ENCODE measurements at places on chromosomes 1 and 21.

GRCh38 chr1:81489372-81489934 is 311.3 kb upstream of the ADGRL2 start:
- DNase-seq: no peak

DNA sequence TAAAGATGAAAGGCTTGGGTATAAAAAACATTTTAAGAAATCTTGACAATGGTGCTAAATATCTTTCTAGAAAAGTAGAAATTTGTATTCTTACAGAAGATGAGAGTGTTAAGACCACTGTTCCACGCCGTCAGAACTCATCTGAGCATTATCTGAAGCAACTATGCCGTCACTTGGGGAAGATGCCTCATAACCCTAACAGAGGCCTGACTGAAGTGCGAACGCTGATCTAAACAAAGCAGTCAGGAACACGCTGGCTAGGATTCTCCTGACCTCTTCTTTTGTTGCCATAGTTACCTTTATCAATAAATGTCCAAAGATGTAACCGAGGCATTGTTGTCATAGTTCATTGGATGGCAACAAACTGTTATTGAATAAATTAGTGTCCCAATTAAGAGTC is 612.4 kb downstream of the LTN1 start:
- DNase-seq: no peak

DNA sequence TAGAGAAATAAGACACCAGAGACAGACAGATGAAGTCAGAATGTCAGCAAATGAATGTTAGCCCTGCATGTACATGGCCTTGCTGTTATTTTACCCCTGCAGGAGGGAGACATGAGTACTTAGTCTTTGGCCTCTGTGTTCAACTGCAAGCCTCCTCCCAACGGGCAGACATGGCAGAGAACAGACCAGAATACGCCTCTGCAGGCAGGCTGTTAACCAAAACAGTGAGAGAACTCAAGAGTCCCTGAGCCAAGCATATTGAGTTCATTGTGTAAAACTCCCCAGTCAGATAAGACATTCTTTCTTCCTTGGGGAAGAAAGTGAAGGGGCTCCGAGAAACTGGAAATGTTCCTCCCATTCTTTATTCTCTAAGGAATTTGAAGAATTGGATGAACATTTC is 150.9 kb downstream of the PHTF1 start:
- no peak for DNase-seq

GRCh38 chr1:206472886-206473285 is 2.6 kb downstream of the IKBKE start:
- no peak for DNase-seq

- no peak for DNase-seq
These were observed 37.0 kb downstream of the ARHGEF10L start for GRCh38 chr1:17576519-17576853.

GRCh38 chr1:235714205-235714897 is 64.8 kb upstream of the GNG4 start:
- no peak for DNase-seq

DNA sequence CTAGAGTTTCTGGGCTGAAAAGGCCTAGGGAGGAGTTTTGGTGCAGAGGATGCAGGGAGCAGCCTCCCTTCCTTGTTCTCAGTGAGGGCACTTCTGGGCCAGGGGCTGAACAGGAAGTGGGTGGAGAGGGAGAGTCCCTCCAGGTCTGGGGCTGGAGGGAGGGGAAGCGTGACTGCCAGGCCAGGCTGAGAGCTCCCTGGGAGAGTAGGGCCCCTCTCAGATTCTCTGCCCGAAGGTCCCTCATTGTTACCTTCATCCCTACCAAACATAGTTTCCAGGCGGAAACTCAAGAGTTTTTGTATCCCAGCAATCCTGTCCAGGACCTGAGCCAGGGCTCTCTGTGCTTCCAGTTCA is 36.8 kb downstream of the CITED4 start:
- no peak for DNase-seq

DNA sequence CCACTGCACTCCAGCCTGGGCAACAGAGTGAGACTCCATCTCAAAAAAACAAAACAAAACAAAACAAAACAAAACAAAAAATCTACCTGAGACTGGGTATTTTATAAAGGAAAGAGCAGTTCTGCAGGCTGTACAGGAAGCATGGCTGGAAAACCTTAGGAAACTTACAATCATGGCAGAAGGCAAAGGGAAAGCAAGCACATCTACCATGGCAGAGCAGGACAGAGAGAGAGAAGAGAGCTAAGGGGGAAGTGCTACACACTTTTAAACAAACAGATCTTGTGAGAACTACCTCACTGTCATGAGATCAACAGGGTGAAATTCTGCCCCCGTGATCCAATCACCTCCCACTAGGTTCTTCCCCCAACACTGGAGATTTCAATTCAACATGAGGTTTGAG is 198.3 kb upstream of the SAMSN1 start:
- DNase-seq: no peak

DNA sequence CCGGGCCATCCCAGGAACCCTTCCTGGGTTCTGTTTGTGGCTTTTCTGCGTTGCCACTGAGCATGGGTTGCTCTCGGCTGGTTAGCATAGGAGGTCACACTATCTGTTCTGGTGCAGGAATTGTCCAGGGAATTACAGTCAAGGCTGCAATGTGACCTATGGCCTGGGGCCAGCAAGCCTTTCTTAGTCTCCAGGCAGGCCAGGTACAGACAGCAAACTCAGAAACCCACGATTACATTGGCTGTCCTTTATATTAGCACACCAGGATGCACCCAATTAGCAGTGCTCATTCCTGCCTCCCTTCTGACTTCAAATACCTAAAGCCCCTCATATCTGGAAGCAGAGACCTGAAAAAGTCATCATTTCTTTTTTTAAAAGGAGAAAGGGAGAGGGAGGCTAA is 55.2 kb downstream of the CD247 start:
- no peak for DNase-seq

DNA sequence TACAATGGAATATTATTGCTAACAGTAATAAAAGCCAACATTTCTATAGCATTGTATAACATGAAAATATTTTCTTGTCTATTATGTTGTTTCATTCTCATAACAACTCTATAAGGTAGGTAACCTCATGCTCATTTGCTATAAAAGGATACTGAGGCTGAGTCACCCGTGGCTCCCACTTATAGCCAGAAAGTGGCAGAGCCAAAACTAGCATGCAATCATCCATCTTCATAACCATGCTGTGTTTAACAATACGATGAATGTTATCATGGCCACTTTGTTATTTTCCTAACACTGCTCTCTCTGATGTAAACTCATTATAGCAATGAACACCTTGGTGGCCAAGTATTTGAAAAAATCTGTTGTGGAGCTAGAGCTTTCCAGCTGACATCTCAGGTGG is 80.8 kb upstream of the JUN start:
- no peak for DNase-seq

DNA sequence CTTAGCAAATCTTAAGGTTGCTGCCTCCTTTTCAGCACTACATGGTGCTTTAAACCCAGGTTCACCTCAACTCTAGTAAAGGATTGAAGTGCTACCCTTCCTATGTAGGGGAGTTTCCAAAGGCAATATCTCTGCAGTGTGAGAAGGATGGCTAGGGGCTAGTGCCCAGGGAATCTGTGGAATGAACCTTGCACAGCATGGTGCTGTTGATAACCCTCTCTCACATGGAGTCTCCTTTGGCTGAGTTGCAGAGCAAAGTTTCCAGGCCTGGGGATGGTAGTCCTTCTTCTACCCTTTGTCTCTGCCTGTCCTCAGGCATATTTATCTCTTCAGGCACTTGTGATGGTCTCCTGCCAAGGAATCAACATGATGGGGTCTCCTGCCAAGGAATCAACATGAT is 59.4 kb downstream of the AXDND1 start:
- no peak for DNase-seq

DNA sequence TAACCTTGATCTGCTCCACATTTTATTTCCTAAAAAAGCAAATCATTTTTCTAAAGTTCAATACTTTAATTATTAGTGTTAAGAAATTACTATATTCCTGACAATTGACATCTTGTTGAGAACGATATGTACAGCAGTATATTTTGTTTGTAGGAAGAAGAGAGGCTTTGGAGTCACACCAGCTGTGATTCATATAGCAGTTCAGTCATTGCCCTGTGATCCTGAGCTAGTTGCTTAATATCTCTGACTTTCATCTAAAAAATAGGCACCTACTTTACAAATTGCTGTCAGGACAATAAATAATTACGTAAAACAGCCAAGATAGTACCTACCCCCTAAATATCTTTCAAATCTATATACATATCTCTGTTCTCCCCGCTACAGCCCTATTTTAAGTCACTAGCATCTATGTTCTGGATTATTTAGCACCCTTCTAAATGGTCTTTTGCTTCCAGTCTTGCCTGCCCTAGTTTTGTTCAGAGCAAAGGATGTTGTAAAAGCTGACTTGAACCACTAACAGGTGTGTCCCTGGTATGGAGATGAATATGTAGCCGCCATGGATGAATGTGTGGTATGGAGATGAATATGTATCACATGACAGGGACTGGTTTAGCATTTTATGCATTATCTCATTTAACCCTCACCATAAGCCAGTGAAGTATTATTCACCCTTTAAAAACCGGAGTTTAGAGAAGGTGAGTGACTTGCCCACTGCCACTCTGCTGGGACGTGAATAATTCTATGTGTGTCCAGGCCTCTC is 42.2 kb downstream of the RNF220 start:
- no peak for DNase-seq

- peak; percentile 81 for DNase-seq
These were observed 10.1 kb downstream of the TMCC2 start for GRCh38 chr1:205237526-205238484.

DNA sequence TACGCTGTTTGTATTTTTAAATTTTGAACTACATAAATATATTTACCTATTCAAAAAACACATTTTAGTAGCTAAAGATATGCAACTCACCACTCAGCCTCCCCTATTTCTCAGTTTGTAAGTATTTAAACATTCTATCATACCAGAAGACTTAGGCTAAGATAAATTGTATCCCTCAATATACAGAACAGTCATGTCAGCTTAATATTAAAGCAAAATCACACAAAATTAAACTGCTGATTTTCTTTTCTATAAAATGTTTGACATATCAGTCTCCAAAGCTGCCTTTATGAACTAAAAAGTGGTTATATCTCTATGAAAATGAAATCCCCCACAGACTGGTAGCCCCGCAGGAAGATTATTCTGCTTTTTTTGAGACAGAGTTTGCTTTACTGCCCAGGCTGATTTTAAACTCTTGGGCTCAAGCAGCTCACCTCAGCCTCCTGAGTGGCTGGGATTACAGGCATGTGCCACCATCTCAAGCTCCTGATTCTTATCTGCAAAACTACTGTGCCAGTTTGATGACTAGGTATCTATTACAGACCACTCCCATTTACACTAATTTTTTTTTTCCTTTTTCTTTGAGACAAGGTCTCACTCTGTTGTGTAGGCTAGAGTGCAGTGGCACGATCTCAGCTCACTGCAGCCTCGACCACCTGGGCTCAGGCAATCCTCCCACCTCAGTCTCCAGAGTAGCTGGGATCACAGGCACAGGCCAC is 37.6 kb downstream of the NRDC start:
- DNase-seq: peak; percentile 49

DNA sequence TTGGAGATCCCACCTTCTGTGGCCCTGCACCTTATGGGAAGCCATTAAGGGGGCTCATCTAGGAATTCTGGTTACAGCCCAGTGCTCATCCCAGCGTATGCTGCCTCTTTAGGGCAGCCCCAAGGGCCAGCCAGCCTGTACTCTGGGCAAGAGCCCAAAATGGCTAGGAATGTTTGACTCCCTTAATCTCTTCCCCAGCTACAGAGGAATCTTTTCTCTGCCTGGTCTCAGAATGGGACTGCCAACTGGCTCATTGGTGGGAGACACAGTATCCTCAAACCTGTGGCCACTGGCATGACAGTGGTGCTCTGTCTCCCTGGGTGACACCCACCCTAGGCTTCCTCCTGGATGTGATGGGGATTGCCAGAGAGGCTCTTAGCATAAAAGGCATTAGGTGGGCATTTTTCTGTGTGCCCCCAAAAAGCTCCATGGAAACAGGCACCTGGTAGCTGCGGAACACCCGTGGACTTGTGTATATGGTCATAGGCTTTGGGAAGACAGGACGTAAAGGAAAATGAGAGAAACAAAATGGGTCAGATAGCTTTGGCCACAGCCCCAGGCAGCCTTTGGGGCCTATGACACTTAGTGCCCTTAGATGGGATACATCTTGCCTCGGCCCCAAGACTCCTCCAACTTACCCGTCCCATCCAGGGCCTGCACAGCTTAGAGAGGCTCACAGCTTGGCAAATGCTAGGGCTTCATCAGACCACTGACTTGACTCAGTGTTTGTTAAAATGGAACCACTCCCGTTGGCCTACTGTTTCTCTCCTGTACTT is 6.9 kb downstream of the TMEM81 start:
- no peak for DNase-seq

- peak; percentile 55 for DNase-seq
These were observed 36.7 kb downstream of the ERI3 start for GRCh38 chr1:44318097-44319088.

- peak; percentile 41 for DNase-seq
These were observed 118.9 kb downstream of the KCNJ6 start for GRCh38 chr21:37797403-37797802.

DNA sequence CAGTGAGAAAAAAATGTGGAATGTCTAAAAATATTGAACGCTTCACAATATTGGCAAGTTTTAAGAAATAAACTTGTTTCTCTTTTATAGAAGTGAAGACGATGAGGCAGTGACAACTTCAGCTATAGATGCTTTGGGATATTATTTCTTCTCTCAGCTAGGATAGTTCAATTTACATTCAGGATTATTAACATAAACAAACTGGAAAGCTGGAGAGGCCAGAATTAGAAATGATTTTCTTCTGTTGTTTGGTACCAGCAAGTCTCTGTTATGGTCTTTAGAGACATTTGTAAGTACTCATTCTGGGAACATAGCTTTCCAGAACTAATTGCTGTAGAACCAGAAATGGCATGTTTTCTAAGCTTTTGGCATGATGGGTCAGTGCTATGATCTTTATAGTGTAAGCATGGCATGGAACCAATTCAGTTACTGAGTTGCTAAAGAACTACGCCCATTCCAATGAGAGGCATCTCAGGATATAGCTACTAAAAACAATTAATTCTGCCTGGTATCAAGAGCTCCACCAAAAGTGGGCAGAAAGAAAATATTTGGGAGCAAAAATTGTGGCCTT is 599.5 kb upstream of the B3GALT2 start:
- no peak for DNase-seq

GRCh38 chr1:240107058-240107684 is 15.5 kb downstream of the FMN2 start:
- DNase-seq: no peak
